ENCODE measurements at places on chromosomes 7 and 10. TPM values are rescaled to one million over a fixed set of nuclear protein-coding genes. Genes with fewer than 3 reads are reported as not detected.

PTPN20 gene
- 0.33 TPM for total RNA-seq

ABCC2 gene
- 0.33 TPM for total RNA-seq

GPR26 gene
- not detected for total RNA-seq

CCDC126 gene
- 8.4 TPM for total RNA-seq

TMEM270 gene
- not detected for total RNA-seq

CHCHD2 gene
- total RNA-seq = 203 TPM

IFIT1B gene
- not detected for total RNA-seq

MYO3A gene
- total RNA-seq = not detected

KCNH2 gene
- total RNA-seq = 0.33 TPM

MKX gene
- 0.83 TPM for total RNA-seq

HGF gene
- 80.7 TPM for total RNA-seq

CLDN3 gene
- total RNA-seq = not detected

PSMG3 gene
- 22.1 TPM for total RNA-seq

CYP2W1 gene
- total RNA-seq = not detected

JMJD1C gene
- 42.0 TPM for total RNA-seq

FAM25A gene
- total RNA-seq = not detected

ZCWPW1 gene
- 1.3 TPM for total RNA-seq

CPVL gene
- total RNA-seq = 0.66 TPM

CYP17A1 gene
- total RNA-seq = not detected

FEZF1 gene
- not detected for total RNA-seq

FAM241B gene
- 0.29 TPM for total RNA-seq

GARIN1A gene
- 1.5 TPM for total RNA-seq

POU6F2 gene
- not detected for total RNA-seq

SPDYE2B gene
- not detected for total RNA-seq

TEX36 gene
- total RNA-seq = not detected

ELN gene
- 7.8 TPM for total RNA-seq

CFAP70 gene
- total RNA-seq = 1.7 TPM

SUN1 gene
- total RNA-seq = 162 TPM

RHOBTB1 gene
- total RNA-seq = 16.0 TPM

ING3 gene
- 17.0 TPM for total RNA-seq

FZD8 gene
- total RNA-seq = 3.5 TPM

RBP3 gene
- not detected for total RNA-seq

CALHM2 gene
- total RNA-seq = 51.3 TPM

ADCY1 gene
- 29.4 TPM for total RNA-seq

PKD2L1 gene
- not detected for total RNA-seq

TMEM139 gene
- 0.50 TPM for total RNA-seq

SP4 gene
- total RNA-seq = 4.5 TPM

SRRM3 gene
- 2.8 TPM for total RNA-seq

ZNF33B gene
- total RNA-seq = 6.1 TPM

TACC2 gene
- total RNA-seq = 2.6 TPM

C10orf105 gene
- total RNA-seq = not detected

LIPF gene
- total RNA-seq = 0.29 TPM

AKR1C8 gene
- total RNA-seq = not detected

PTF1A gene
- total RNA-seq = not detected

LEP gene
- not detected for total RNA-seq

SKIDA1 gene
- 0.99 TPM for total RNA-seq

TMED4 gene
- 120 TPM for total RNA-seq

ATRNL1 gene
- 0.66 TPM for total RNA-seq

NUDT13 gene
- total RNA-seq = 1.2 TPM

MMP21 gene
- not detected for total RNA-seq

EPHA1 gene
- total RNA-seq = under 0.01 TPM

SPDYE9 gene
- under 0.01 TPM for total RNA-seq

ANKRD30A gene
- not detected for total RNA-seq

DHX32 gene
- total RNA-seq = 28.9 TPM

NPC1L1 gene
- 0.17 TPM for total RNA-seq

ZNF425 gene
- total RNA-seq = 7.4 TPM

All from smooth muscle cell of trachea (primary cell).